ENCODE measurements at places on chromosomes 11 and 22.

- no peak for DNase-seq
Measured at GRCh38 chr11:125842321-125842948, 9.3 kb downstream of the PATE4 start.

GRCh38 chr11:68763926-68764657, 12.8 kb upstream of the TESMIN start:
- DNase-seq = no peak

- no peak for DNase-seq
Measured at GRCh38 chr11:15816260-15816871, 540.0 kb downstream of the SOX6 start.

- DNase-seq = no peak
Measured at GRCh38 chr11:45294499-45294898, 8.4 kb upstream of the SYT13 start.

GRCh38 chr11:41289408-41289807, 170.0 kb downstream of the LRRC4C start:
- no peak for DNase-seq

GRCh38 chr22:39524089-39524752, 3.9 kb downstream of the ATF4 start:
- DNase-seq = no peak

GRCh38 chr11:20162824-20163782, 2.8 kb upstream of the DBX1 start:
- peak; percentile 39 for DNase-seq

DNA sequence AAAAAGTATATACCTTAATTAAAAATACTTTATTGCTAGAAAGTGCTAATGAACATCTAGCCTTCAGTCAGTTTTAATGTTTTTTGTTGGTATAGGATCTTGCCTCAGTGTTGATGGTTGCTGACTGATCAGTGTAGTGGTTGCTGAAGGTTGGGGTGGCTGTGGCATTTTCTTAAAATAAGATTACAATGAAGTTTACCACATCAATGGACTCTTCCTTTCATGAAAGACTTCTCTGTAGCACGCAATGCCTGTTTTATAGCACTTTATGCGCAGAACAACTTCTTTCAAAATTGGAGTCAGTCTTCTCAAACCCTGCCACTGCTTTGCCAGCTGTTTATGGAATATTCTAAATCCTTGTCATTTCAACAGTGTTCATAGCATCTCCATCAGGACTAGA, 50.6 kb downstream of the LDLRAD3 start:
- no peak for DNase-seq

GRCh38 chr11:70470127-70470526, 71.8 kb downstream of the CTTN start:
- no peak for DNase-seq

GRCh38 chr11:116329354-116330090, 443.3 kb downstream of the BUD13 start:
- DNase-seq = no peak

GRCh38 chr11:121645596-121645995, 192.8 kb upstream of the SORL1-AS1 start:
- no peak for DNase-seq

Measured in stimulated activated CD4-positive, alpha-beta T cell treated with anti-CD3 and anti-CD28 coated beads, Interleukin-2, amount 100 ng/mL, for 24 hours (primary cell).